ENCODE measurements at places on chromosomes 7 and 10. TPM values are rescaled to one million over a fixed set of nuclear protein-coding genes. Genes with fewer than 3 reads are reported as not detected.

The TSPAN12 gene
- total RNA-seq, result not detected

The CELF2 gene
- 197 TPM for total RNA-seq

The GSTO2 gene
- 1.2 TPM for total RNA-seq

The GRID2IP gene
- 0.36 TPM for total RNA-seq

The AS3MT gene
- total RNA-seq, result 0.67 TPM

The ZNF804B gene
- total RNA-seq, result not detected

The TRPV5 gene
- total RNA-seq, result not detected

The PAPOLB gene
- not detected for total RNA-seq

GRCh38 chr10:14329746-14330173, 964 bp downstream of the FRMD4A start:
- no peaks in the 10 kb centered on the region for H3K4me1 ChIP-seq
- no peak overlapping the region for H3K27ac ChIP-seq
- peaks cover 30% of the 10 kb centered on the region for H3K27me3 ChIP-seq
- H3K4me3 ChIP-seq, result no peak overlapping the region
- DNase-seq, result no peak

DNA sequence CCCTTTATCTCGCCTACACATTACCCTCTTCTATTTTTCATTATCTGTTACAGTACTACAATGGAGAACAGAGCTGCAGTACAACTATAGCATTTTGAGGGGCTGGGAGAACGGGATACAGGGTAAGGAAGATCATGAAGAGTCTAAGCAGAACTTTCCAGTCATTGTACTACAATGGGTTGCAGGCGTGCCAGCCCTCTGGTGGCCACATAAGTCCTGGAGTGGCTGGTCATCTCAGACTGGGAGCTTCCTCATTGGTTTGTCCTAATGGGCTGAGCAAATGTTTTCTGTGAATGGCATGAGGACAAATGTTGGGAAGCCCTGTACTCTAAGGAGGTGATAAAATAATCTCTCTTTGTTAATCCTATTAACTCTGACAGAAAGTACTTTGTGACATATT, 33.0 kb downstream of the TMEM106B start:
- H3K4me3 ChIP-seq, result no peak overlapping the region
- H3K36me3 ChIP-seq, result peaks cover 1% of the 10 kb centered on the region
- no peak for DNase-seq
- no peaks in the 10 kb centered on the region for H3K4me1 ChIP-seq
- no peaks in the 10 kb centered on the region for H3K27me3 ChIP-seq

DNA sequence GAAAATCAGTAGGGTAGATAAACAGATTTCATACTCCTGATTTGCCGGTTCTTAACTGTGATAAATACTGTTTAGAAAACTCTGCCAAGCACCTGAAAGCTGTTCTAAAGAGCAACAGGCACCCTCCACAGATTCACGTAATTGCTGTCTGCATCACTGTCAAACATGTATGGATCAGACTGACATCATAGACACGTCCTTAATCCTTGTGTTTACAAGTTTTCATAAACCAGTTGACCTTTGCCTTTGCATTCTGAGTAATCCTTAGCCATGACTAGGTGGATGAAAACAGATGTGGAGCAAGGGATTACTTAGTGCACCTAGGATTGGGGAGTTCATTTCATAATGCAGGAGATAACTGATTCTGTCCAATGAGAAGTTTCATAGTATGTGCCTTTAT, 41.6 kb downstream of the SLC39A12 start:
- H3K4me3 ChIP-seq, result no peak overlapping the region
- no peaks in the 10 kb centered on the region for H3K4me1 ChIP-seq
- no peaks in the 10 kb centered on the region for H3K36me3 ChIP-seq
- no peak overlapping the region for H3K27ac ChIP-seq
- DNase-seq, result no peak

DNA sequence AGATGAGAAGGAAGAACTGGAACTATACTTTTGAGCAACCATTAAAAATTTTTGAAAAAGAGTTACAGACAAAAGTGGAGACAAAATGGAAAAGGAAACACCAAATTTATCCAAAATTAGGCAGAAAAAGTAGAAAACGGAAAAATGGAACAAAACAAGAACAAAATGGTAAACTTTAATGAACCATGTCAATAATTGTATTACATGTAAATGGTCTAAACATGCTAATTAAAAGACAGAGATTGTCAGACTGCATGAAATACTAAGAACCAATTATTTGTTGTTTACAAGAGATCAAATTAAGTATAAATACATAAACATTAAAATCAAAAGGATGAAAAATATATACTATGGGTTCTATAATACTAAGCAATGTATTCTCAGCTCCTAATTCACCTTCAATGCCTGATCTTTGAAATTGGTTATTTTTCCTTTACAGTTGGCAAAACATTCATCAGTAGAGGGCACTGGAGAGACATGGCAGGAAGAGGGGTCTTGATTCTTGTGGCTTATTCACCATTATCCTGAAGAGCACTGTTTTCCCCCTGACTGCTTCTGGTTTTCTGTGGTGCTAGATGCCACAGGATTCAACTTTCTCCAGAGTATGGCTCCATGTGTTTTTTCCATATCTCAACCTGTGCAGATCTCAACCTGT, 124.9 kb downstream of the ELFN1 start:
- H3K4me3 ChIP-seq, result no peak overlapping the region
- no peaks in the 10 kb centered on the region for H3K36me3 ChIP-seq
- H3K27ac ChIP-seq, result no peak overlapping the region

DNA sequence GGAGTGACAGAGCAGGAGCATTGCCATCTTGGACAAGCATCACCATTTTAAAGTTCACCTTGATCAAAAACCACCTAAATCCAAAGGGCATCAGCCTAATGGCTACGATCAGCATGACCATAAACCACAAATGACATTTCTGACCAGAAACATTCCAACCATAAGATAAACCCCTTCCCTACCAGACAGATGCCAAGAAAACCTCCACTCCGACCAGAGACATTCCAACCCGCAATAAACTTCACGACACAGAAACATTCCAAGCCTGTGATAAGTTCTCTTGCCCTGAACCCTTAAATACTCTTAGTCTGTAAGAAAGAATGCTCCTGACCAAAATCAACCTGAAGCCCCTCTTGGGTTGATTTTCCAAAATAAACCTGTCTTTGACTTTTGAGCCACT, 606.9 kb downstream of the POM121L12 start:
- H3K4me1 ChIP-seq, result no peaks in the 10 kb centered on the region
- DNase-seq, result no peak
- no peak overlapping the region for H3K4me3 ChIP-seq
- no peak overlapping the region for H3K27ac ChIP-seq

DNA sequence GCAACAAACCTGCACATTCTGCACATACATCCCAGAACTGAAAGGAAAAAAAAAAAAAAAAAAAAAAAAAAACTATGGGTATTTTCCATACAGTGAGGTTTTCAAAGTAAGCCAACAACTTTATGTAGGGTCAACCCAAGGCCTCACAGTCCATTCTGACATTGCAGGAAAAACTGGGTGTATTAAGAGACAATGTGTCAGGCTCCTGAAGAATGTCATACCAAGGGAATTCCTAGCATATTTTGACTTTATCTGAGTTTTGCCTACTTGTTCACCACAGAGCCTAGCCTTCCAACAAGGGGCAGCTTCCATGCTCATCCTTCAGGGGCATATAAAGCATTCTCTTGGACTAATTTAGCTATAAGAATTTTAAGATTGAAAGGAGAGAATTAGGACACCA, 368.9 kb downstream of the PLXDC2 start:
- no peaks in the 10 kb centered on the region for H3K27me3 ChIP-seq
- H3K36me3 ChIP-seq, result no peaks in the 10 kb centered on the region
- H3K27ac ChIP-seq, result no peak overlapping the region
- no peak for DNase-seq
